ENCODE measurements at places on chromosomes 7 and 10.

- DNase-seq = no peak
Measured at GRCh38 chr7:157994319-157994718, 593.3 kb downstream of the PTPRN2 start.

GRCh38 chr7:59079-60016 is 133.0 kb upstream of the FAM20C start:
- no peak for DNase-seq

DNA sequence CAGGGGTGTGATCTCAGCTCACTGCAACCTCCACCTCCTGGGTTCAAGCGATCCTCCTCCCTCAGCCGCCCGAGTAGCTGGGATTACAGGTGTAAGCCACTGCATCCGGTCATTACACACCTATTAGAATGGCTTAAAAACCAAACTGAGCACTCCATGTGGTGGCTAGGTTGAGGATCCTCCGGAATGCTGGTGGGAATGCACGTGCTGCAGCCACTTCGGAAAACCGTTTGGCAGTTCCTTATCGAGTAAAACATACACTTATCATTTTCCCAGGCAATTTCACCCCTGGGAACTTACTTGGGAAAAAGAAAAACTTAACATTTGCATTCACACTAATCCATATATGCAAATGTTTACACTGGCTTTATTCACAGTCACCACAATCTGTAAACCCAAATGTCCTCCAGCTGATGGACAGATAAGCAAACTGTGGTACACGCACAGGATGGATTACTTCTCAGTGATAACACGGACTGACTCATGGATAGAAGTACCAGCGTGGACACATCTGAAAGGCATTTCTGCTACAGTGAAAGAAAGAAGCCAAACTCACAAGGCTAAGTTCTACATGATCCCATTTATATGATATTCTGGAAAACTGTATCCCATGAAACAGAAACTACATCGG is 20.4 kb downstream of the RFC2 start:
- DNase-seq = no peak

GRCh38 chr7:93860261-93860660 is 30.3 kb downstream of the TFPI2 start:
- DNase-seq = no peak

GRCh38 chr10:71831646-71832552 is 19.2 kb downstream of the PSAP start:
- no peak for DNase-seq

GRCh38 chr7:142111499-142111898 is at the start of gene MGAM2:
MGAM2 (plus strand) TSS chr7:142111718; CDS start chr7:142116874, 5,156 bp downstream.
- no peak for DNase-seq

GRCh38 chr10:68156373-68157185 is 47.3 kb downstream of the MYPN start:
- DNase-seq = peak; percentile 65

DNA sequence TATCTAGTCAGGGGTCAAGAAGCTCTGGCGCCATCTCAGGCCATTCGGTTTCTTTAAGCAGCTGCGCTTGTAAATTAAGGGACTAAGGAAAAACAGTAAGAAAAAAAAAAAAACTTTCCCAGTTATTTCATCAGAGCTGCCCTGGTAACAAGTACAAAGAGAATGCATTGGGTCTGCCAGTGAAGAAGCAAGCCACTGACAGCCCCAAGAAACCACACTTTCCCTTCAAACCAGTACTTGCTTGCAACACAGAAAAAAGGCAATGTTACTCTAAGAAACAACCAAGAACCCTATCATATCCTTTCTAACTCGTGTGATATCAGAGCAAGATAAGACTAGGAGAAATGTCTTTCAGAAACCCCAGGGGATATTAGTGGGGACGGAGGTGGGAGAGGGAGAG is 40.6 kb upstream of the AOAH start:
- no peak for DNase-seq

DNA sequence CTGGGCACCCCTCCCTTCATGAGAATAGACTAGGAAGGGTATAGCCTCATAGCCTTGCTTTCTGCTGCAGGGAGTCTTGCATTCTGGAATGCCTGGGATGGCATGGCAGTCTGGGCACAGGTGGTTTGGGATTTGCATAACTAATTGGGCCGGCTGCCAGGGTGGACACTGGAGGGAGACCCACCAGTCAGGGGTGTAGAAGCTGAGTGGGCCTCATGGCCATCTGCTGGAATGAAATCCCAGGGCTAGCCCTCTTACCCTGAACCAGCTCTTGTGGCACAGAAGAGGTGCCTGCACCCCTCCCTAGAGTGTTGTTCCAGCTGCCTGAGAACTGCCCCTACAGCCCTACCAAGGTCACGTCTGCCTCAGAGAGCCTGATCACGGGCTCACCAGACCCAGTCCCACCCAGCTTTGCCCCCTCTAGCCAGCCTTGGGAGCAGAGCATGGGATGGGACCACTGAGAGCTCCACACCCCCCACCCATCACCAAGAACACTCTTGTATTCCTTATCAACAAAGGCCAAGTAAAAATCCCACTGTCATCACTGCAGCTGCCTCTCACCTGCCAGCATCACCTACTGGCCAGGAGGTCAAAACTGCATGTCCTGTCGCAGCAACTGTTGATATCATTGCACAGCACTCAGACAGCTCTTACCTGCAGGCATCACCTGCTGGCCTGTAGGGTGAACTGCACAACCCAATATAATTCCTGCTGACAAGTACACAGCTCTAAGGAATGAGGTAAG is 148.9 kb downstream of the ZEB1 start:
- no peak for DNase-seq

- DNase-seq = no peak
Measured at GRCh38 chr7:141151746-141152145, 77.9 kb downstream of the TMEM178B start.

DNA sequence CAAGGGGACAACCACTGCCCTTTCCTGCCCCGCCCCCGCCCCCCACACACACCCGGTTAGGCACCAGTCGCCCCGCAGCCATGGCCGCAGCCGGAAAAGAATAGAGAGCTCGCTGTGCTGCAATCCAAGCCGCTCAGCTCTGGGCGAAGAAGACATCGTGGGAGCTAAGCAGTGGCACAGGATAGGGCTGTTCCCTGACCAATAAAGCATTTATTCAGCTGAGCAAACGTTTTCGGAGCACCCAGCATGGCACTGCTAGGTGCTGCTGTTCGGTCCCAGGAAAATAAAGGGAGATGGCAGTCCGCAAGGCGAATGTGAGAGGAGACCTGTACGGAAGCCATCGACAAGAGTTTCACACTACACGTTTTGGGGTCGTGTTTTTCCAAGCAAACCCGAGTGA is 18.3 kb downstream of the SKIDA1 start:
- no peak for DNase-seq

- no peak for DNase-seq
Measured at GRCh38 chr10:43221419-43222209, 45.3 kb downstream of the RASGEF1A start.

DNA sequence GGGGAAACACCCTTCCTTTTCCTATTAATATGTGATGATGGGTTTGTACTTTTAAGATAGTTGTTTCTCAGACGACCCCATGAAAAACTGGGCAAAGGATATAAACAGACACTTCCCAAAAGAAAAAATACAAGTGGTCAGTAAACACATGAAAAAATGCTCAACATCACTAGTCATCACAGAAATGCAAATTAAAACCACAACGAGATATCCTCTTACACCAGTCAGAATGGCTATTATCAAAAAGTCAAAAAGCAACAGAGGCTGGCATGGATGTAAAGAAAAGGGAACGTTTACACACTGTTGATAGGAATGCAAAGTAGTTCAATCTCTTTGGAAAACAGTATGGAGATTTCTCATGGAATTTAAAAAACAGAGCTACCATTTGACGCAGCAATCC is 111.4 kb upstream of the ZEB1 start:
- DNase-seq = no peak

- no peak for DNase-seq
Measured at GRCh38 chr7:14834456-14834855, 68.1 kb downstream of the DGKB start.

DNA sequence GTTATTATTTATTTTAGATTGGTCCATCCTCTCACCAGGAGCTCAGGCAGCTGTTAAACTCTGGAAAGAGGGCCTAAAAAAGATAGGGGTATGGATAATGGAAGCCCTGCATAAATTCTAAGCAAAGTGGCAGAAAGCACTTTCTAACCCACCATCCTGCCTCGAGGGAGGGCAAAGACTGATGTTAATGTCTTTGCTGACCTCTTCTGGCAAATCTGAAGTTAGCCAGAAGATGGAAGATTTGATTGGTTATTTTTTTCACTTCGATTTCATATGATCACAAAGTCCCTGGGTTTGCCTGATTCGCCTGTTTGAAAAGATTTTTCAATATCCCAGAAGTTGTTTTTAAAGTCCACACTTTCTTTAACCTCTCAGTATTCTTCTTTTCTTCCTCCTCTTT is 24.8 kb downstream of the OR9A2 start:
- DNase-seq = peak; percentile 6

DNA sequence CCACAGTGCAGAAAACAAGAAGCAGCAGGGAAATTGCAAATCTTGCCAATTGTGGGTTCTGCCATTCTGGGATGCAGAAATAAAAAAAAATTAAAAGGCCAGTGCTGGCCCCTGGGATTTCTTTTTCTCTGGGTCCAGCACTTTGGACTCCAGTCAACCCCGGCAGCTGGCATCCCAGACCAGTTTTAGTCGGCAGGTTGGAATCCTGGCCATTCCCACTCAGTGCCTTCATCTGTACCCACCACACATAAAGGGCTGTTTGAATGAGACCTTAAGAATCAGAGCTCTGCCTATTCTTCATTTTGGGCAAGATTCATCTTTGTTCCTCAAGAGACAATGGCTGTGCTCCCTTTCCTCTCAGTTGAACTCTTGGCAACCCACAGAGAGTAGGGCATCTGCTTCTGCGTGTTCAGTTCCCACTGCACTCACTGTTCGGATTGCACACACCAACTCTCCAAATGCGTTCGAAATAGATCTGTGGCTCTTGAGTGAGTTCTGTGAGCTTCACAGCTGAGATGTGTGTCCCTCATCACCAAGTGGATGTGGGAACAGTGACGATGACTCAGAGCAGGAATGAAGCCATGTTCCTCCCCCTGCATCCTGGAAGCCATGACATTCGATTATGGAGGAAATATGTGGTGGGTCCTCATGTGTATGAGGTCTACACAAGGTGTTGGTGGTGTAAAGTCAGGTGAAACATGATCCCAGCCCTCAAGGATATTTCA is 63.0 kb upstream of the EGFR start:
- DNase-seq = no peak

GRCh38 chr7:134129856-134130523 is 2.9 kb downstream of the LRGUK start:
- no peak for DNase-seq

GRCh38 chr10:89601728-89602361 is 43.2 kb downstream of the PANK1 start:
- DNase-seq = no peak

GRCh38 chr10:107856047-107856315 is 691.5 kb upstream of the SORCS1 start:
- no peak for DNase-seq

DNA sequence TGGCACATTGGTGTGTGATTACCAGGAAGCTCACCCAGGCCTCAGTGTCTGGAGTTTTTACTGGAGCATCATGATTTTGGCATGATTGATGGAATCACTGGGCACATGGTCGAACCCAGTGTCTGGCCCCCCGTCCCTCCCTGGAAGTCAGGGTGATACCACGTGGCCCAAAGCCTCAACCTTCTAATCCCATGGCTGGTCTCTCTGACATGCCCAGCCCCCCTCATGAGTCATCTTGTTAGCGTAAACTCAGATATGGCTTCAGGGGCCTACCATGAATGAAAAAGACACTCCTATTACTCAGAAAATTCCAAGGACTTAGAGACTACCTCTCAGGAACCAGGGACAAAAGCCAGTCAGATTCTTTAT is 109.3 kb downstream of the GRK5 start:
- DNase-seq = no peak

GRCh38 chr7:98840096-98840495 is 29.7 kb downstream of the TMEM130 start:
- DNase-seq = no peak

GRCh38 chr10:111756217-111757061 is 427.1 kb downstream of the GPAM start:
- no peak for DNase-seq

GRCh38 chr10:34960983-34961382 is 129.2 kb downstream of the CUL2 start:
- DNase-seq = no peak

GRCh38 chr7:51619880-51620279 is 303.3 kb upstream of the COBL start:
- no peak for DNase-seq

GRCh38 chr10:28996947-28997551 is 291.8 kb upstream of the LYZL1 start:
- no peak for DNase-seq

GRCh38 chr10:93601146-93601773 is at the start of gene RBP4:
RBP4 (minus strand) TSS chr10:93601235; CDS start chr10:93601028, 207 bp downstream.
- DNase-seq = no peak

DNA sequence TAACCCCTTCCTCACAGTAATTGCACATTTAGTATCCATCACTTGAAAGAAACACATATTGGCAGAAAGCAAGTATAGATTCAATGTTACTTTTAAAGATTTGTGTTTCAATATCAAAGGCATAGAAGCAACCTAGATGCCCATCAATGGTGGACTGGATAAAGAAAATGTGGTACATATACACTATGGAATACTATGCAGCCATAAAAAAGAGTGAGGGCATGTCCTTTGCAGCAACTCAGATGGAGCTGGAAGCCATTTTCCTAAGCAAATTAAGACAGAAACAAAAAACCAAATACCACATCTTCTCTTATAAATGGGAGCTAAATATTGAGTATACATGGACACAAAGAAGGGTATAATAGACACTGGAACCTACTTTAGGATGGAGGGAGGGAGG is 3.6 kb downstream of the OR6V1 start:
- no peak for DNase-seq

GRCh38 chr7:4791101-4791737 is 15.8 kb downstream of the AP5Z1 start:
- DNase-seq = no peak

GRCh38 chr7:93544691-93545090 is 29.8 kb downstream of the CALCR start:
- no peak for DNase-seq

Data from CD4-positive, alpha-beta T cell treated with Interleukin-15 for 4 hours (primary cell).